IMR-90 (cell line): ENCODE measurements at places on chromosomes 3 and 15. TPM values are rescaled to one million over a fixed set of nuclear protein-coding genes. Genes with fewer than 3 reads are reported as not detected.
A peak's percentile ranks its signal among the peaks of the same experiment; 100 is the strongest.

The CLRN1 gene
- not detected in 2 replicates for total RNA-seq

DNA sequence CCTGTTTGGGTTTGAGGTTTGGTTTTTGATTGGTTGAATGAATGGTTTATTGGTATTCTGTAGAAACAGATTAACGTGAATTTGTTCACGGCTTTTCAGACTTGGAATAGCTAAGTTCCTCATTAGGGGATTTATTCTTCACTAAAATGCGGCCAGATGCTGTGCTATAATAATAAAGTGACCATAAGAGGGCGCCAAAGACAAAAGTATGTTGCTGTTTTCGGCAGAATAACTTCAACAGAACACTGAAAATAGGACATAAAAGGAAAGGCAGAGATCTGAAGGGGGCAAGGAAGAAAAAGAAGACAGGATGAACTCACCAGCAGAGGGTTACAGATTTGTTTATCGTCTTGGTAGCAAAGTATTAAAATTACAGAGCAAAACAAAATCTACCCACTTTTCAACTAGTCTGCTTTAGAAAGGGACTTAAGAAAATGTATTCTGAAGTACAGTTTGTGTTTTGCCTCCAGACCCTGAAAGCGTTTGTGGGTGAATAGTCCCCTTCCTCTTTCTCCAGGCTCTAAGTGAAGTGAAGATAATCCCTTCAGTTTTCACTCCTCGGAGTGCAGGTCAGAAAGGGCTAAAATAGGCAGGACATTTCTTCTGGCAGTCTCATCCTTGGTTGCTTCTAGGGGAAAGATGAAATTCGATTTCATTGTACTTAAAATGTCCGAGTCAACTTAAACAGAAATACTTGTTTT lies 147.6 kb downstream of the IL20RB start:
- H3K4me3 ChIP-seq, result no peak overlapping the region
- peak; percentile 62 for DNase-seq
- H3K36me3 ChIP-seq, result no peaks in the 10 kb centered on the region
- no peaks in the 10 kb centered on the region for H3K4me1 ChIP-seq
- no peak overlapping the region for H3K27ac ChIP-seq

GRCh38 chr3:85387913-85388505 lies 429.2 kb downstream of the CADM2 start:
- no peaks in the 10 kb centered on the region for H3K4me1 ChIP-seq
- no peaks in the 10 kb centered on the region for H3K36me3 ChIP-seq
- no peak overlapping the region for H3K4me3 ChIP-seq
- no peak for DNase-seq
- H3K27ac ChIP-seq, result no peak overlapping the region

GRCh38 chr3:32379831-32380500 lies 11.7 kb upstream of the CMTM7 start:
- H3K4me3 ChIP-seq, result no peak overlapping the region
- DNase-seq, result no peak
- no peaks in the 10 kb centered on the region; the same call in 1 of the 2 replicates for H3K4me1 ChIP-seq
- H3K27me3 ChIP-seq, result peaks cover 34% of the 10 kb centered on the region
- H3K36me3 ChIP-seq, result no peaks in the 10 kb centered on the region

The SIAH2 gene
- 24.7 and 26.1 TPM in 2 replicates for total RNA-seq

The MELTF gene
- 0.18 and 0.28 TPM in 2 replicates for total RNA-seq

The TMOD3 gene
- total RNA-seq, result 22.0 and 51.1 TPM in 2 replicates

DNA sequence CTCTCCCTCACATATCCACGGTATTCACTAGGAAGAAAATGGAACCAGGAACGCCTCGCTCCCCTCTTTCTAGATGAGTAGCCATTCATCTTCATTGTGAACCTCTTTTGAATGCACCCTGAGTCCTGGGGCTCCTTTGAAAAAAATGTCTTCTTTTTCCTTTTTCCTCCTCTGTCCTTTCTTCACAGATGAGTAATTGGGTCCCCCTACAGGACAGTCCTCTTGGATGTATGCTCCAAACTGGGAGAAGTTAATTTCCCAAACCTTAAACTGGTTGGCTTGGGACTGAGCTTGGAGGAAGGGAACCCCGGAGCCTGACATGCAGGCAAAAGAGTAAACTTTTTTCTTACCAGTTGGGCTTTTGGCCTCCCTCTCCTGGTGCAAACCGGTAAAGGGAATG lies 108.8 kb downstream of the DPH6 start:
- H3K36me3 ChIP-seq, result 0 out of 2 replicates have a peak, but pooled peaks cover 1% of the 10 kb centered on the region
- DNase-seq, result peak; percentile 23
- no peak overlapping the region for H3K27ac ChIP-seq
- H3K4me1 ChIP-seq, result peaks cover 3% of the 10 kb centered on the region; the same call in 1 of the 2 replicates

GRCh38 chr3:148203297-148204010 lies 494.2 kb upstream of the AGTR1 start:
- DNase-seq, result peak; percentile 5
- no peak overlapping the region for H3K27ac ChIP-seq
- H3K4me1 ChIP-seq, result no peaks in the 10 kb centered on the region
- no peaks in the 10 kb centered on the region for H3K27me3 ChIP-seq
- no peak overlapping the region for H3K4me3 ChIP-seq

DNA sequence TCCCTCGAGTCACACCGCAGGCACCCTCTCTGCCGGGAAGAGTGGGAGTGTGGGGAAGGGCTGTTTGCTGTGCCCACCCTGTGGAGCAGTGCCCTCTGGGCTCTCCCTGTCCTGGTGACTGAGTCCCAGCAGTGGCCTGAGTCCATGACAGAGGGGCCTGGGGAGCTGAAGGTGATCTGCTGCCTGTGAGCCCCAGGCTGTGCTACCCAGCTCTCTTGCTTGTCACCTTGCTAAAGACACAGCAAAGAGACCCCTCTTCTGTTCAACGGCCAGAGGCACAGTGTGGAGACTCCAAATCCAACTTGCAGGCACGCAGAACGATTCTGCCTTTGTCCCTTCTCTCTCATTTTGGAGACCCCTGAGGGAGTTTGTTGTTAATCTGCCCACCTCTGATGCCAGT lies 232.6 kb downstream of the OPA1 start:
- no peak overlapping the region for H3K4me3 ChIP-seq
- no peaks in the 10 kb centered on the region for H3K36me3 ChIP-seq
- H3K4me1 ChIP-seq, result no peaks in the 10 kb centered on the region
- H3K27me3 ChIP-seq, result peaks cover 24% of the 10 kb centered on the region
- no peak overlapping the region for H3K27ac ChIP-seq

The HES1 gene
- total RNA-seq, result 3.6 and 8.3 TPM in 2 replicates

The C3orf85 gene
- not detected in 2 replicates for total RNA-seq

GRCh38 chr3:72549761-72550581 lies 298.3 kb downstream of the SHQ1 start:
- no peak overlapping the region for H3K27ac ChIP-seq
- DNase-seq, result no peak
- peak overlapping the region; percentile 16; the same call in 1 of the 2 replicates for H3K4me3 ChIP-seq
- no peaks in the 10 kb centered on the region for H3K36me3 ChIP-seq
- peaks cover 5% of the 10 kb centered on the region for H3K27me3 ChIP-seq

DNA sequence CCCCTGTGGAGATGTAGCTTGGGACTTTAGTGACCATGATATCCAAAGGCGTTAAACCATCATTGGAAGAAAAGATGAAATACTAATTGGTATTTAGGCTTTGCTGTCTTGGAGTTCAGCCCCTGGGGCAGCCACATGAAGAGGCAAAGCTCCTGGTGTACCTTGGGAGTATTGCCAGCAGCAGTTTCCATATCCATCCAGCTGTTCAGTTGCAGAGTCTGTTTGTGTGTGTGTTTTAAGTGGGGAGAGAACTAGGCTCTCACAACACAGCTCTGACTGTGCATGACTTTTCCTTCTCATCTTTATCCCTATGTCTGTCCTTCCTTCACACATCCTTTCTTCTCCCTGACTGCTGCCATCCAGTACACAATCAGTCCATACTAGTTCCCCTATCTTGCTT lies 98.9 kb downstream of the CDIN1 start:
- no peaks in the 10 kb centered on the region for H3K36me3 ChIP-seq
- no peaks in the 10 kb centered on the region for H3K27me3 ChIP-seq
- no peak for DNase-seq
- H3K27ac ChIP-seq, result no peak overlapping the region
- no peaks in the 10 kb centered on the region for H3K4me1 ChIP-seq

- no peak for DNase-seq
- no peak overlapping the region for H3K27ac ChIP-seq
These were observed 20.2 kb upstream of the CCDC66 start for GRCh38 chr3:56536735-56537134.

- H3K27me3 ChIP-seq, result peaks cover 4% of the 10 kb centered on the region; the same call in 1 of the 2 replicates
- no peak overlapping the region for H3K4me3 ChIP-seq
- H3K36me3 ChIP-seq, result no peaks in the 10 kb centered on the region
- no peak for DNase-seq
These were observed 168.0 kb downstream of the FOXB1 start for GRCh38 chr15:60172143-60172542.

- H3K36me3 ChIP-seq, result no peaks in the 10 kb centered on the region
- no peak overlapping the region for H3K27ac ChIP-seq
- DNase-seq, result no peak
- no peaks in the 10 kb centered on the region for H3K27me3 ChIP-seq
These were observed 5.3 kb downstream of the ZNF620 start for GRCh38 chr3:40511031-40511718.

- DNase-seq, result no peak
- no peaks in the 10 kb centered on the region for H3K4me1 ChIP-seq
- no peaks in the 10 kb centered on the region for H3K36me3 ChIP-seq
- H3K4me3 ChIP-seq, result no peak overlapping the region
- H3K27me3 ChIP-seq, result no peaks in the 10 kb centered on the region
- H3K27ac ChIP-seq, result no peak overlapping the region
These were observed 25.6 kb upstream of the GOLGA6L2 start for GRCh38 chr15:23472678-23473077.

DNA sequence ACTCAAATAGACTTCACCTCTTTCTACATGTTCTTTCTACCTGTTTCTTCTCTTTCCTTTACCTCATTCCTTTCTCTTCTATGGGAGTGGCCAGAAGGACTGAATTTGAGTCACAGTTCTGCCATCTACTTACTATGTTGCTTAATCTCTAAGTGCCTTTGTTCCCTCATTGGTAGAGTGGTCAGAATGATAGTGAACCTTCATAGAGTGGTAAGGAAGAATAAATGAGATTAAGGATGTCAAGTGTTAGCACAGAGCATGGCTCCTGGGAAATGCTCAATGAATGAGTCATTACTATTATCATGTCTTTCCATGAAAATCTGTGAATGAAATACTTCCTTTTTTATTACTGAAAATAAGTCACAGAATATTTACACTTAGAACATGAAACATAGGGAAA lies 17.5 kb downstream of the TMEM207 start:
- no peaks in the 10 kb centered on the region for H3K36me3 ChIP-seq
- H3K27ac ChIP-seq, result no peak overlapping the region
- DNase-seq, result peak; percentile 14
- no peaks in the 10 kb centered on the region for H3K27me3 ChIP-seq
- H3K4me3 ChIP-seq, result no peak overlapping the region
- no peaks in the 10 kb centered on the region for H3K4me1 ChIP-seq

DNA sequence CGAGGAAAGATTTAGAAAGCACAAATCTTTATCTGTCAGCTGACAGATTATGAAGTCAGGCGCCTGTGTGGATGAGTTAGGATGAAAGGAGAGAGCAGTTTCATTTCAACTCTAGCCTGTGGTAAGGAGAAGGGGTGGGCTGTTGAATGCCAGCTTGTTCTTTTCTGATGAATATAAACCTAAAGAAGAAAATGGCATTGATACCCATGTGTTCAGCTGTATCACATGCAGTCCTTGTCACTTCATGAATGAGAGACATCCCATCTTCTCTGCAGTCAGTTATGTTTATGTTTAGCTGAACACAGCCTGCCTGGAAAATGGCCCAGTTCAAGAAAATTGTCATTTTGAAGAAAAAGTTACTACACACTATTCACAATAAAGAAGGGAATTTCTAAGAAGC lies 345.7 kb upstream of the RBMS3 start:
- H3K27ac ChIP-seq, result no peak overlapping the region
- peaks cover 2% of the 10 kb centered on the region; the same call in 1 of the 2 replicates for H3K27me3 ChIP-seq
- no peak overlapping the region for H3K4me3 ChIP-seq
- H3K4me1 ChIP-seq, result no peaks in the 10 kb centered on the region
- H3K36me3 ChIP-seq, result no peaks in the 10 kb centered on the region

DNA sequence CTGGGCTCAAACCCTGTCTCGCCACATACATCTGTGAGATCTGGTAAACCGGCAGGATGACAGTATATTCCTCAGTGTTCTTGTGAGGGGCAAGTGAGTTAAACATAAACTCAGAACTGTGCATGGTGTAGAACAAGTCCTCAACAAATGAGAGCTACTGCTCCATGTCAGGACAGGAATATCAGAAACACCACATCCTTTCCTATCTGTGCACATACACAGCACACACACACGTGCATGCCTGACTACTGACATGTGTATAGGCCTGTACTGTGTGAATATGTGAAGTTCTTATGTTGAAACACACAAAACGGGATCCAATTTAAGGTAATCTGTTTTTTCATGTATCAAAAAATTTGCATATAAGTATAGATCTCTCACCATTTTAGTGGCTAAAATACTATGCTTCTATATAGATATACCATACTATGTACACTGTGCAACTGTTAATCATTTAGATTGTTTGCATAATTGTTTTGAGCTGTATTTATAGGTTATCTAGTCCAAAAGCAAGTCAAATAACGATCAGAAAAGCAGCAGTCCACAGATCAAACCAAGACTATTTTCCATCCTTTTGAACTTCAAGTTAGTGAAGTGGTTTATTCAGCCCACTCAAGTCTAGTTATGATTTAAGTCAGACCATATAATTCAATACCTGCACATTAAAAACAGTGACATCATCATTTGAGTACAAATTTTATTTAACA lies 44.8 kb downstream of the CCR4 start:
- H3K36me3 ChIP-seq, result peaks cover 13% of the 10 kb centered on the region
- no peak for DNase-seq
- no peak overlapping the region for H3K4me3 ChIP-seq
- no peaks in the 10 kb centered on the region for H3K4me1 ChIP-seq
- H3K27ac ChIP-seq, result no peak overlapping the region

DNA sequence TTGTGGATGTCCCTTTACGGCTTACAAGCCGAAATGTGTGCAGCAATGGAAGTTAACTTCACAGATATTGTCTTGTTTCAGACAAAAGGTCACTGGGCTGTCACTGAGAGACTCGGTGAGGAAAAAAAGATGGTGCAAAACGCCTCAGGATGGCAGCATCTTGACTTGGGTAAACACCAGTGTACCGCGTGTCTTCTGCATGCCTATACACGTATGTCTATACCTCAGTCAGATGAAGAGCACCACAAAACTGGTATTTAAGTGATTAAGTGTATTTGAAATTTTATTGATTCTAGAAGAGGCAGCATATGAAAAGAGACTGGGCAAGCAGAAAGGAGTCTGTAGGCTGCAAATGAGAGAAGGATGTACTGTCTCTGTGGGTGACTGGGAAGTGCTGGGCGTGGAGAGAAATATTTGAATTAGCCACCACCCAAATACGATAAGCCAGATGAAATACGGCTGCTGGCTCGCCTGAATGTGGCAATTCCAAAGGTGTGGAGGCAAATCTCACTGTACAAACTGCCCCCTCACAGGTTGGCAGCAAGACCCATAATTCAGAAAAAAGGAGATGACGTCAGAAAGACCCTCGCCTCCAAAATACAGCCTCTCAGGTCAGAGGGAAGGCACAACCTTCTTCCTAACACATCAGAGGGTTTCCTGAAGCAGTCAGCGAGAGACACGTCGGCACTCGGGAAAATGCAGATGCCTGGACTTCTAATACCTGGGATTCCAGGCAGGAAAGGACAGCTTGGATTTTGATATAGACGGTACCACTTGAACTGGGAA lies 53.4 kb upstream of the NEO1 start:
- H3K27ac ChIP-seq, result no peak overlapping the region
- no peak for DNase-seq
- no peaks in the 10 kb centered on the region for H3K27me3 ChIP-seq
- no peaks in the 10 kb centered on the region for H3K36me3 ChIP-seq
- no peak overlapping the region for H3K4me3 ChIP-seq
- peaks cover 4% of the 10 kb centered on the region; the same call in 1 of the 2 replicates for H3K4me1 ChIP-seq

The CPN2 gene
- total RNA-seq, result not detected in 2 replicates
